ENCODE measurements at places on chromosomes 6 and 20. TPM values are rescaled to one million over a fixed set of nuclear protein-coding genes. Genes with fewer than 3 reads are reported as not detected.

Gene CCN2
- 100 TPM for total RNA-seq

Gene PXDC1
- 149 TPM for total RNA-seq

Gene PCNA
- 33.6 TPM for total RNA-seq

Gene TGM6
- not detected for total RNA-seq

Gene SLC17A1
- not detected for total RNA-seq

Gene LST1
- total RNA-seq, result not detected

Gene PERP
- total RNA-seq, result 29.8 TPM
